ENCODE measurements at places on chromosomes 3 and 15. TPM values are rescaled to one million over a fixed set of nuclear protein-coding genes. Genes with fewer than 3 reads are reported as not detected.

DNA sequence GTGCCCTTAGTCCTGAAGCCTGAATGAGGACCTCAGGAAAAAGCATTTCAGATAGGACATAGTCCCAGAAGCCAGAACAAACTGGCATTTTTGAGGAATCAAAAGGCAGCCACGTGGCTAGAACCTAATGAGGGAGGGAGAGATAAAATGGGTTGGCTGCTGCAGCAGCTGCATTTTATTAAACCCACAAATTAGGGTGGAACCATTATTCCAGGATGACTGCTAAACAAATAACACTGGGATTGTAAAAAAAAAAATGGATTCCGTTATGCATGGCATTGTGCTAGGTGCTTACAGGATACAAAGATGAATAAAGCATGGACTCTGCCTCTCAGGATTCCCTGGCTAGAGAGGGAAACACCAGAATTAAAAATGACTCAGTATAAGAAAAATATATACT lies 141.5 kb downstream of the SATB1 start:
- no peak for DNase-seq

DNA sequence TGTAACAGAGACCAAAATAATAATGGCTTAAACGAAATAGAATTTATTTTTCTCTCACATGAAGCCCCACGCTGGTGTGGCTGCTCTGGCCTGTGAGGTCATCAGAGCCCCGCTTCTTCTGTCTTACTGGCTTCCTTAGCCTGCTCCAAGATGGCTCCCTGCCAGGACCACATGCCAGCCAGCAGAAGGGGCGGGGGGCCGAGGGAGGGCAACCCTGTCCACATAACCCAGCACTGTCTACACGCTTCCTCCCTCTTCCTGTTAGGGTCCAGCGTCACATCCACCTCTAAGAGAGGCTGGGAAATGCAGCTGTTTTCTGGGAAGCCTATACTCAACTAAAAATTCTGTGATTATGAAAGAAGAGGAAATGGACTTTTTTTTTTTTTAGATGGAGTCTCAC lies 107.9 kb upstream of the DLG1 start:
- no peak for DNase-seq

DNA sequence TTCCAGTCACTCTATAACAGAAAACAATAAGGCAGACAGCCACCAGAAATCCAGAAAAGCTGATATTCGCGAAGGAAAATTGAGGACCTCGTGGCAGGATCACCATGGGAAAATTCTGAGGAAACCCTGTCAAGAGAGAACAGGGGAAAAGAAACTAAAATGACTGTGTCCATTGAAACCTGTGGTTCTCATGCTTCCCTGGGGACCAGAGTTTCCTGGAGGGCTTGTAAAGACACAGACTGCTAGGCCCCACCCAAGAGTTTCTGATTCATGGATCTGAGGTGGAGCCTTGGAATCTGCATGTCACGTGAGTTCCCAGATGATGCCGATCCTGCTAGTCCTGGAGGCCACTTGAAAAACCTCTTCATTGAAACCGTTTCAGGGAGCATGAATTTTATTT lies 420.5 kb downstream of the EPHB1 start:
- DNase-seq = no peak

Gene SEMA5B
- total RNA-seq = 0.19 TPM

Gene SLC15A2
- total RNA-seq = 6.8 TPM

- DNase-seq = no peak
These were observed 26.2 kb downstream of the CHSY1 start for GRCh38 chr15:101225658-101226057.

DNA sequence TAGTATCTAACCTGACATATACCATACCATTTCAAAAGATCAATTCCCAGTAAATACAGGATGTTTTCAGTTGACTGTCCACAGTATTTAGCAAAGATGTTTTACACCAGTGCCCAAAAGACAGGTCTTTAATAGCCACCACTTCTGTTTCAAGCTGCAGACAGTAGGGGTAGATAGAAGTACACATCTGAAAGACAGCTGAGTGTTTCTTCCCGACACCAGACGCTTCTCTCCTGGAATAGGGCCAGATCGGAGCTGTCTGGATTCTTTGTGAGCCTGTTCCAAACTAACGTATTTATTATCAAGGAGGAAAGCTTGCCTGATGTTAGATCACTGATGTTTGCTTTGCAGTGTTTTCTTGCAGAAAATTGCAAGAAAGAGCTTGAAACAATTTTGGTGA lies 136.1 kb upstream of the RBMS3 start:
- DNase-seq = no peak

GRCh38 chr3:69491975-69492374 lies 106.1 kb upstream of the FRMD4B start:
- no peak for DNase-seq

Gene CHST14
- total RNA-seq = 13.6 TPM

Data from naive thymus-derived CD4-positive, alpha-beta T cell (primary cell).